Activated CD4-positive, alpha-beta T cell treated with anti-CD3 and anti-CD28 coated beads, Interleukin-2, amount 50 U/mL, for 24 hours (primary cell): ENCODE measurements at places on chromosomes 13 and 19.

DNA sequence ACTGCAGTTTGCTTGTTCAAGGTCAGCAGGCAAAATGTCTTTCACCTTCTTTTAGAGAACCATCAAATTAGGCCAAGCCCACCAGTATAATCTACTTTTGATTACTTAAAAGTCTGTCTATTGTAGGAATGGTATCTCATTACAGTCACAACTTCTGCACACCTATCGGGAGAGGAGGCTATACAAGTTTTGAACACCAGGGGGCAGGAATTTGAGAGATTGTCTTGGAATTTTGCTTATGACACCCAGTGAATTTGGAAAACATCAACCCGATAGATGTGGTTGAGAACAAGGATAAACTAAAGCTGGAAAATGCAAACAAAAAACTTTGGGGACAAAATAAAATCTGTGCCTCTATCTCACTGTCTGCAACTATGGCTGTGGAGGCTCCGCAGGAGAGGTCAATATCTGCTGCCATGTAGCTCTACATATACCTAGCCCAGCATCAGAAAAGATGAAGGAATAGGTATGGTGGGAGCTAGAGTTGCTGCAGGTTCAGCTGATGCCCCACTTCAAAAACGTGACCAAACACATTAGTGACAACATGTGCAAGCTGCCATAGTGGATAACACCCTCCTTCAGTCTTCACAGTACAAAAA, 1299.2 kb upstream of the SPRY2 start:
- no peak for DNase-seq

DNA sequence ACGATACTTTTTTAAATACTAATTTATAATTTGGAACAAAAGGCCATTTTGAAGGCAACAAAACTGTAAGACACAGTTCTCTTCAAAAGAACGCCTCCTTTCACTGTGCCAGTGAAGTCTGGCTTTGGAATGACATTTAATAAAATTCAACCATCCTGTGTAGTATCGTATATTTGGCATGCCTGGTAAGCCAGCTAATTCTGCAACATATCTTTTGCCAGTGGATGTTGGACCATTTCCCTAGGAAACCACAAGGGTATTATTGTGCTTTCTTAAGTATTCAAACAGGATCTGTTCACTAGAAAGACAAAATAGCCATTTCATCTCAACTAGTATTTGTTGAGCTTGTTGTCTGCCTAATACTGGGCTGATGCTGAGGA, 111.6 kb downstream of the RGCC start:
- no peak for DNase-seq

GRCh38 chr19:50652722-50653121, 3.5 kb downstream of the C19orf81 start:
- no peak for DNase-seq

GRCh38 chr19:31969016-31969415, 376.4 kb upstream of the ZNF507 start:
- DNase-seq, result no peak

- DNase-seq, result no peak
Measured at GRCh38 chr13:33450956-33451709, 165.6 kb upstream of the STARD13 start.

DNA sequence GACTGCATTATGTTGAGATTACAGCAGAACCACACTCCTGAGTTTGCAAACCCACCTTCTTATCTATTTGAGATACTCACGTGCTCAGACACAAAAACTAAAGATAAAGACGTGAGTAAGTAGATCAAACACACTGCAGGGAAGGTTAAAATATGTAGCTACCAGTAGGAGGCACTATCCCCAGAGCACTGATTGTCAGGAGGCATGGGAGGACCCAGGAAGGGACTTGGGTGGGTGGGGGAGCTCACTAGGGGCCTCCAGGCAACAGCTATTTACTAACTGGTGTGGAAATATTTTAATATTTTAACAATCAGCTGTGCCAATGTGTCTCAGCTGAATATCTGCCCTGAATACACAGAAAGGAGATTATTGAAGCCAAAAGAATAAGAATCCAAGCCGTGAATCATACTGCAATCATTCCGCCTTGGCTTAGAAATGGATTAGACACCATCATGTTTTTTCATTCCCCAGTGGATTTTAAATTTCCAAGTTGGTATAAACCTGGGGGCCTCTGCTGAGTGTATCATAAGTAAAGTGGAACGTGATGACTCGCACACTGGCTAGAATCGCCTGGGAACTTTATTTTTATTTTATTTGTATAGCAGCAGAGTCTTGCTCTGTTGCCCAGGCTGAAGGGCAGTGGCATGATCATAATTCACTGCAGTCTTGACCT, 73.2 kb upstream of the CACNA1A start:
- DNase-seq, result no peak

DNA sequence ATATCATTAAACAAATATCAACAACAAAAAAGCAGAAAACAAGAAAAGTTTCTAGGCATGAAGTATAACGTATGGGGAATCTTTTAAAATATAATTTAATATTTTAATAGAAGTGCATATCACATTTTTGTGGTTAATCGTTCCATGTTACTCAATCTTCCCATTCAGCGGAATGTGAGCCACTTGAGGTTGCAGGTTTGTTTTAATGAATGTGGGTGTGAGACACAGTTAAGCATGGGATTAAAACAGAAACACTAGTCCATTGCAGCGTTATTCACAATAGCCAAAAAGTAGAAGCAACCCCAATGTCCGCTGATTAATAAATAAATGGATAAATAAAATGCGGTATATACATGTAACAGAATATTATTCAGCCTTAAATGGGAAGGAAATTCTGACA, 146.0 kb downstream of the NDFIP2 start:
- no peak for DNase-seq

- no peak for DNase-seq
Measured at GRCh38 chr19:42140125-42140754, 8.0 kb upstream of the POU2F2 start.

DNA sequence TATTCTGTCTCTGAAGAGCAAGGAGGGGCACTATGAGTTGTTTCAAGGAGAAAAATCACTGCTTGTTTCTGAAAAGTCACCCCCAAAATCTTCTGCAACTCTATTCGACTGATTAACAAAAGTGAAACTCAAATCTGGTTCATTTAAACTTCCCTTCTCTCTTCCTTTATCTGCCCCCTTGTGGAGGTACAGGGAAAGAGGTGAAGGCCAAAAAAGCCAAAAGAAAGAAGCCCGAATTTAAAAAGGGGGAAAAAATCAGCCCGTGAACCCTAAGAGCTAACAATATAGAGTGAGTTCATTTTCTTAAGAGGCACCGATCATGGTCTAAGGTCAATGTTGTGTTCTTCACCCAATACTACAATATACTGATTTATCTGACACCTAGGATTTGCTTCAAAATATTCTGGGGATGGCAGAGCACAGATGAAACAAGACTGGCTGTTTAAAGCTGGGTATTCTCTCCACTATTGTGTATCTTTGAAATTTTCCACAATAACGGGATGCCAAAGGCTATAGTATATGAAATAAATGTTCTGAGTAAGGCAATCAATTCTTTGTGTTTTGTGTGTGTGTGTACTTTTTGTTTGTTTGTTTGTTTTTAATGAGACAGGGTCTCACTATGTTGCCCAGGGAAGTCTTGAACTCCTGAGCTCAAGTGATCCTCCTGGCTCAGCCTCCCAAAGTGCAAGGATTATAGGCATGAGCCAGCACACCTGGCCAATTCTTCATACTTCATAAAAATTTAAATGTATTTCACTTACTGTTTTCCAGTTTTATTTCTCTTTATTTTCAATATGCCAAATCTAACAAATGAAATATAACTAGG, 55.0 kb upstream of the EEF1AKMT1 start:
- peak; percentile 31 for DNase-seq

- no peak for DNase-seq
Measured at GRCh38 chr13:101455863-101456262, 3.4 kb downstream of the ITGBL1 start.

DNA sequence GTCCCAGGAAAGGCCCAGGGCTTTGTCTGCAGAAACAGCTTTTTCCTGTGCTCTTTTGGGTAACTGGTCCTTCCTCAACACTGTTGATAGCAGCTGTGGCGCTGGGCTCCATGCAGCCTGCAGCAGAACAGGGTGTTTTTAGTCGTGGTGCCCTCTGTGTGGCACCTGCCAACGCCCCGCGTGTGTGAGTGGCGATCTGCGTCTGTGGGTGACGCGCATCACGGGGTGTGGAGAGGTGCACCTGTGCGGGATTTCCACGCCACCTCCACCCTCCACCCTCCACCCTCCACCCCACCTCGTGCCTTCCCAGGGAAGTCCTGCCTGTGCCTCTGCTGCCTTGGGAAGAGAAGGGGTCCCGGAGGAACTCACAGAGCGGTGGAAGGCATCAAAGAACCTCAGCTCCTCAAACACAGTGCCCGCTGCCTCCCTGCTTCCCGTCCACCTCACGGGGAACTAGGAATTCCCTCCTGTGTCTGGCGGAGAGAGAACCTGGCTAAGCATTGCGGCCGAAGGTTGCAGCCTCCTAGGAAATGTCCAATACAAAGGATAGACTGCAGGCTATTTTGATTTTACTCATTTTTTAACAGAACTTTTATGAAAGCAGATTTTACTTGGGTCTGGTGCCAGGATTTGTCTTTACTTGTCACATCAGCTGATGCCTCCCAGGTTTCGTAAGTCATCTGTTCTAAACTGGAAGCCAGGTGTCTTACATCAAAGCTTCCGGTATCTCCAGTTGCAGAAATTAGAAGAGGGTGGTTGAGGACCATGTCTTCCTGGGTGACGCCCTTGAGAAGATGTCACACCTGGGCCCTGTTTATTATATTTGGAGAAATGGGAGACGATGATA, 84.0 kb downstream of the ATP11A start:
- DNase-seq, result no peak

DNA sequence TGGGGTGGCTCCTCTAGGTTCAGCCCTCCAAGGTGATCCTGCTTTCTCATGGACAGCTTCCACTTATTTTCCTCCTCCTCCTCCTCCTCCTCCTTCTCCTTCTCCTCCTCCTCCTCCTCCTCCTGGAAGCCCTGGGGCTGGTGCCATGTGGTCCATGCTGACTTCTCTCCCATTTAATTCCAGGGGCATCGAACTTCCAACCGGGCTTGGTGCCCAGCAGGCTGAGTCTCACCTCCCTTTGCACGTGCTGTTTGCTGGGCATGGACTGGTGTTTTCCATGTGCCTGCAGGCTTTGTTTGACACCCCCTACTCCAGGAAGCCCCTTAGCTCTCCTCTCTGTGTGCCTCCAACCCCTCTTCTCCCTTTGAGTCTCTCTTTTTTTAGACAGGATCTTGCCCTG, 3.7 kb downstream of the MAST3 start:
- DNase-seq, result no peak
